ENCODE measurements at places on chromosomes 7 and 10. TPM values are rescaled to one million over a fixed set of nuclear protein-coding genes. Genes with fewer than 3 reads are reported as not detected.

The KLLN gene
- total RNA-seq: 5.1 TPM

The PRKRIP1 gene
- 21.2 TPM for total RNA-seq

The LAMB1 gene
- total RNA-seq: 491 TPM

The PDCD11 gene
- total RNA-seq: 99.9 TPM

The LRRN3 gene
- 4.3 TPM for total RNA-seq

The ZNF680 gene
- 31.5 TPM for total RNA-seq

The ACTL6B gene
- not detected for total RNA-seq

The NUDT13 gene
- 8.4 TPM for total RNA-seq

The DNAH11 gene
- 11.1 TPM for total RNA-seq

The C7orf57 gene
- 1.2 TPM for total RNA-seq

The SUN3 gene
- not detected for total RNA-seq

The EPHA1 gene
- total RNA-seq: 0.48 TPM

The TMEM254 gene
- 7.2 TPM for total RNA-seq

The RSPH10B2 gene
- not detected for total RNA-seq

The MYH16 gene
- not detected for total RNA-seq

The ZNF365 gene
- total RNA-seq: 6.3 TPM

The GRID2IP gene
- 0.96 TPM for total RNA-seq

The PAPOLB gene
- 1.9 TPM for total RNA-seq

The DNAJC12 gene
- 6.7 TPM for total RNA-seq

The KCNIP2 gene
- total RNA-seq: not detected

The OR2A12 gene
- 6.5 TPM for total RNA-seq

The ZNF488 gene
- total RNA-seq: 0.96 TPM

The GPRIN2 gene
- total RNA-seq: 9.6 TPM

The SLC18A3 gene
- total RNA-seq: not detected

The OR9A2 gene
- total RNA-seq: not detected

The POP7 gene
- total RNA-seq: 20.7 TPM

The TAF3 gene
- 4.6 TPM for total RNA-seq

The IDI2 gene
- 1.9 TPM for total RNA-seq

The SGCE gene
- 136 TPM for total RNA-seq

The SPDYE6 gene
- total RNA-seq: not detected

The NPSR1 gene
- total RNA-seq: not detected

The CHN2 gene
- 20.2 TPM for total RNA-seq

The SEM1 gene
- 59.7 TPM for total RNA-seq

The VWDE gene
- 13.0 TPM for total RNA-seq

The WIPF3 gene
- total RNA-seq: 7.5 TPM

The PRRT4 gene
- total RNA-seq: 0.24 TPM

The CRHR2 gene
- total RNA-seq: 0.72 TPM

The PTF1A gene
- 7.5 TPM for total RNA-seq
